ENCODE measurements at places on chromosomes 7 and 10.

DNA sequence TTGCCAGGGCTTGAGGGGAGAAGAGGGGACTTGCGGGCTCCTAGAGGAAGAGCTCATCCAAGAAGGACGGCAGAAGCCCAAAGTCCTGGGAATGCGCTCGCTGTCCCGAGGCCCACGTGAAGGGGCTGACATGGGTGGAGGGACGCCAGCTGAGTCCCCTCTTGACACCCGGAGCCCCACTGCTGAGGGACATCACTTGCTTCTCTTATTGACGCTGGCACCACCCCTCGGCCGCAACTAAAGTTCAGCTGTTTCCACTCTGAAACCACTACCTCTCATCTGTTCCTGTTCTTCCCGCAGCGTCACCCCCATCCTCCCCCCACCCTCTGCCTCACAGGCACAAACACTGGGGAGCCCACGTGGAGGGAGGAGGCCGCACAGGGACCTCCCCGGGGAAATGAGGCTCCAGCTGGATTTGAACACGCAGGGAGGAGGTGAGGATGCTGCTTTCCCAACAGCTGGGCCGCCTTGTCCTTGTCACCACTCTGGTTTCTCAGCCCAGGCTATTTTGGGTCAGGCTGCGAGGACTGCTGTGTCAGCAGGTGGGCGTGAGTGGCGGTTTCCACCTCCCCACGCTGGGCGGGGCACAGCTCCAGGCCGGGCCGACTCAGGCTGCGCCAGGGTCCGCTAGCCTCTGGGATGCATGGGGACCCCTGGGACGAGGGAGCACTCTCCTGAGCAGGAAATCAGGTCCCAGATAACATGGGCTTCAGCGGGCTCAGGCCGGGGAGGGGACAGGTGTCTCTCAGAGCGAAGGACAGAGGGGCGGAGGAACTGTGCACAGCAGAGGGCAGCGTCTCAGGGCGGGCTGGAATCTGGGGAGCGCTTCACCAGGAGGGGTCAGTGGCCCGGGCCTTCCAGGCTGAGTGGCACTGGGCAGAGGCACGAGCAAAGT lies 156.3 kb downstream of the ZNF248 start:
- no peak for DNase-seq

DNA sequence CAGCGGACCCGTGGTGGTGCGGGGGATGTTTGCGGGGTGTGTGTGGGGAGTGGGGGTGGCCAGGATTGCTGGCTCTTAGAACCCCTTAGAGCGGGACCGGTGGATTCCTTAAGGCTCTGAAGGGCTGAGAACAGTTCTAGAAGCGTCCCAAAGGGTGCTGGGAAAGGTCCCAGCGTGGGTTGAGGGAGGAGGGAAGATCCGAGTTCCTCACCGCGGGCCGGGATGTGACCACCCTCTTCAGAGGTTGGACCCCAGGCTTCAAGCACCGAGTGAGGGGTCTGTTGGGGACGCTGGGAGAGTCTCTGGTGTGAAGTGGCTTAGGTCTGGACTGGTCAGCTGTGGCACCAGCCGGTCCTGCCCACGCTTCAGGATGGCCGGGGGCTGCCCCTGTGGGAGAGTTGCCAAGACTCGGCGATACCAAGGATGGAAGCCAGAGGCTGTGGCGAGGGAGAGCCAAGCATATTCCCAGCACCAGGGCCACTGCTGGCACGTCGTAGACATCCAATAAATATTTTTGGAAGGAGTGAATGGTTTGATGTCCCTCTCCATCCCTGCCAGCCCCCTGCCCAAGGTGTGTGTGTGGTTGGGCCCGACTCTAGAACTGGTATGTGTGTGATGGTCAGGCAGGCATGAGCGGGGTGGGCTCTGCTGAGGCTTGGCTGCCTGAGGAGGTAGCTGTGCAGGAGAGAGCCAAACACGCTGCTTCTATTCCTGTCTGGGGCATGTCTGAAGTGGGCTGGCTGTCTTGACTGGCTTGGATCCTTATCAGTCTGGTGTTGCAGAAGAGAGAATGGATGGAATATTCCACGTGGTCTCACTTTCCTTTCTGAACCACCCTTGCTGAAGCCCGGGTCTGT lies 19.2 kb downstream of the ZNF775 start:
- no peak for DNase-seq

GRCh38 chr7:78780560-78780959 lies 672.9 kb downstream of the MAGI2 start:
- DNase-seq: no peak

- DNase-seq: no peak
Observed at GRCh38 chr7:113915956-113916355, 2.9 kb downstream of the PPP1R3A start.

DNA sequence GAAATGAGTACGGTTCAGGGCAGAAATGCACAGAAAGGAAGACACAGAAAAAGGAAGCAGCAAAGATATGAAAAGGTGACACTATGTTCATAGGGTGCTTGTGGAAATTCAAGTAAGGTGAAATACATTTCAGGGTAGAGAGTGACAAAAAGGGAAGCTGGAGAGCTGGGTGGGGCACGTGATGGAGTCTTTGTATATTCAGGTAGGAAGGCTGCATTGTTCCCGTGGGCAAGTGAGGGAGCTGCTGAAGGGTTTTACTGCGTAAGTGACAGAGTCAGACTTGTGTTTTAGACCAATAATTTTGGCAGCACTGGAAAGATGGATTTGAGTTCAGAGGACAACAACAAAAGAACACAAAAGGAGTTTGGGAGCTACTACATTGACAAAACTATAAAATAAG lies 35.3 kb upstream of the ANK3 start:
- no peak for DNase-seq

DNA sequence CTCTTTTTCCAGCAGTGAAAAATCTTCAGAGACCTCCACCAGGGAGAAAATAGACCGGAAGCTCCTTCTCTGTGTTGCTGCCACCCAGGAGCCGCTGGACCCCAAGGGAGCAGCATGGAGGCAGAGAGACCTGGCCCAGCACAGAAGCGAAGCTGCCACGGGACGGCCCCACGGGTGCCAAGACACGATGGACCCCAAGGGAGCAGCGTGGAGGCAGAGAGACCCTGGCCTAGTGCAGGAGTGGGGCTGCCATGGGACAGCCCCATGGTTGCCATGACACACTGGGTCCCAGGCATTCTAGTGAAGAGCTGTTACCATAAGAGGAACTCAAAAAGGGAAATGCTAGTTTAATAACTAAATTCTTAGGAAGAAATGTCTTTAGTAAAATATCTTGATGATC lies 186.3 kb downstream of the PTPRN2 start:
- no peak for DNase-seq

GRCh38 chr7:145009876-145010275 lies 174.0 kb upstream of the TPK1 start:
- DNase-seq: no peak

DNA sequence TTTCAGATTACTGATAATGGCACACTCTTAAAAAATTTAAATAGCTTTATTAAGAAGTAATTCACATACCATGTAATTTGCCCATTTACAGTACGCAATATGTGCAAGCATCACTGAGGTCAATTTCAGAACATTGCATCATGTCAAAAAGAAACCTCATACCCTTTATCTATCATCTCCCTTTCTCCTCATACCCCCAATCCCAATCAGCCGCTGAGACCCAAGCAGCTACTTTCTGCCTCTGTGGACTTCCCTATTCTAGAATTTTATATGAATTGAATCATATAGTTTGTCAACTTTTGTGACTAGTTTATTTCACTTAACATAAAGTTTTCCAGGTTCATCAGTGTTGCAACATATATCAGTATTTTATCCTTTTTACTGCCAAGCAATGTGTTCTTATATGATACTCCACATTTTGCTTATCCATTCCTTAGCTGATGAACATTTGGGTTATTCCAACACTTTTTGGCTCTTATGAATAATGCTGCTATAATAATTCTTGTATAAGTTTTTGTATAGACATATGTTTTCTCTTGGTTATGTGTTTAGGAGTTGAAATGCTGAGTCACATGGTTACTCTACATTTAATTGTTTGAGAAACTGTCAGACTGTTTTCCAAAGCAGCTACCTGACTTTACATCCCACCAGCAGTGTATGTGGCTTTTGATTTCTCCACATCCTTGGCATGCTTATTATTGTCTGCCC lies 26.9 kb upstream of the TPK1 start:
- no peak for DNase-seq

DNA sequence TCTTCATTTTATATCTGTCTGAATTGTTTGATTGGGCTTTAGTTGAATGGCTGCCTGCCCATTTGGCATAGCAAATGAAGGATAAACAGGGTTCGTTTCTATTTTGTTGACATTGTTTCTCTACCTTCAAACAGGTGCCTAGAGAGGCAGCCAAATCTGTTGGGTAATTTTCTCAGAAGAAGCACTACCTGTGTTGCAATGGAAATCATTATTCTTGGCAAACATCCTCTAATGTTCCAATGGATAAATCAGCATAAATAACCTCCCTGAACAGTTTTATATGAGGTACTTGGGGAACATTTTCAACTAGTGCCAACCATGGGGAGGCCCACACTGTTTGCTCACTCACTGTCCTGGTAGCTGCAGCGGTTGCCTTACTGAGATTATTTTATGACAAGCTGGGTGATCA lies 64.4 kb upstream of the PLPP4 start:
- no peak for DNase-seq

DNA sequence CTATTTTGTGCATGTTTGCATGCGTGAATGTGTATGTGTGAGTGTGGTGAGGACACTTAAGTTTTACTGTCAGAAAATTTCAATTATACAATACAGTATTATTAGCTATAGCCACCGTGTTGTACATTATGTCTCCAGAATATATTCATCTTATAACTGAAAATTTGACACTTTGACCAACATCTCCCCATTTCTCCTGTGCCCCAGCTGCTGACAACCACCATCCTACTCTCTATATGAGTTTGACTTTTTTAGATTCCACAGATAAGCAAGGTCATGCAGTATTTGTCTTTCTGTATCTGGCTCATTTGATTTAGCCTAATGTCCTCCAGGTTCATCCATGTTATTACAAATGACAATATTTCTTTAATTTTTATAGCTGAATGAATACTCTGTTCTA lies 195.0 kb downstream of the GPR37 start:
- no peak for DNase-seq

All from NCI-H146 (cell line).